ENCODE measurements at places on chromosomes 5 and 9.
A peak's percentile ranks its signal among the peaks of the same experiment; 100 is the strongest.

GRCh38 chr5:77599679-77600078 is 38.8 kb downstream of the OTP start:
- no peak for DNase-seq

- DNase-seq, result no peak
Measured at GRCh38 chr5:68376935-68377334, 161.4 kb downstream of the PIK3R1 start.

DNA sequence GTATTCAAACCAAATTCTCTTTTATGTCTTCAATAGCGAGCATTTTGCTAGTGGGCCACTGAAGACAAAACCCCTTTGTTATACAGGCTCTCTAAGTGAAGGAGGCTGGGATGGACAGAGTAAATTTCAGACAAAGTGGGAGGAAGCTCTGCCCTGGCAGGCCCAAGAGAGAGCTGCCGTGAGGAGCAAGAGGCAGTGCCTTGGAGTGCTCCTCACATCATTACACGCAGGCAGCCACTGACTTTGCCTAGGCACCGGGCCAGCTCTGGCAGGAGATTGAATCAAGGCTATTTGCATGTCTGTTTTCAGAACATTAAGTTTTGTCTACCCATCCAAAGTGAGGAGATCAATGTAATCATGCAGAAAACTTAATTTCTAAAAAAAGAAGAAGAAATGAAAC is 167.7 kb downstream of the CCDC192 start:
- DNase-seq, result no peak

DNA sequence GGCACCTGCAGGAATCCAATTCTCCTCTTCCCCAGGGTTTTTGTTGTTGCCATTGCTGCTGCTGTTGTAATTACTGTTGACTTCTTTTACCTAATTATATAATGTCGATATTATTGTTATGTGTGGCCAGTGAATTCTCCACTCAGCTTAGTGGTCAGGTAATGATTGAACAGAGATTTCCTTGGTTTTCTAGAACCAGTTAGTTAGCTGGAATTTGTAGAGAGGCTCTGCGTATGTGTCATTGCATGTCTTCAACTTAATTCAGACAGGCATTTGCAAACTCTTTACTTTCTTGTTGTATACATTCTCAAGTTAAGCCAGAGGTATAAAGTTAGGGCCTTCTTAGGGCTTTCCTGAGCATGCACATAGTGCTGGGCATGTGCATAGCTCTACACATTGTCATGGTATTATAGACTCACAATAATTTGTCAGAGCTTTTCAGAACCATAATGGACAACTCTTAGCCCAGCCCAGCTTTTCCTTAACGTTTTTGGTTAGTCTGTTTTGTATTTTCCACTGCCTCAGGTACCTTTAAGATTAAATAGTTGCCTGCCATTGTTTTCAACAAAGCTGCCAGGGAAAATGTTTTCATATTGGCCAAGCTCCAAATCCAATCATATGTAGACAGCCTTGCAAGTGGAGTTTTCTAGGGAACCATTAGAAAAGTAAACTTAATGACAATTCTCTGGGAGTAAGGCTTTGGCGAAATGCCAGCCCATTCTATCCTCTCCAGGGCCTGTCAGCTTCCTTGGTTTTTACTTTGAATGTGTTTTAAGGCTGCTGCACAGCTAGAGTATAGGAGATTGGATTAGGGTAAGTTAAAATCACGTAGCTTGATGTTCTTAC is 68.1 kb downstream of the UBE2R2 start:
- DNase-seq, result peak; percentile 53

DNA sequence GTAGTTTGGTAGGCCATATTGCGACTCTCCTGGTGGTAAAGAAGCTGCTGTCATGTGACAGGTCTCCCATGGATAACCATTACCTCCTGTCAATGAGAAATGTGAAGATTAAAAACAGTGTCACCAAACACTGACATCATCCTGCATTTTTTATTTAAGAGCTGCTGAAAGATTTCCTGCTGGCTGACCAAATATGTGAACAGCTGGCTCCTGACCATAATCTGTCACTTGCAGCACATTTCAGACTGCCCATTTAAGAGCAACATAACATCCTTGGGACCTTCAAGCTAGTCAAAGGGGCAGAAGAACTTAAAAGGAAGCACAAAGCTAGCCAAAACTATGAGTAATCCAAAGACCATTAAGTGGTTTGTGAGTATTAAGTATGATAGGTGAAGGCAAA is 288.0 kb downstream of the IZUMO3 start:
- DNase-seq, result peak; percentile 80

GRCh38 chr5:7474821-7475403 is 79.0 kb downstream of the ADCY2 start:
- DNase-seq, result no peak

DNA sequence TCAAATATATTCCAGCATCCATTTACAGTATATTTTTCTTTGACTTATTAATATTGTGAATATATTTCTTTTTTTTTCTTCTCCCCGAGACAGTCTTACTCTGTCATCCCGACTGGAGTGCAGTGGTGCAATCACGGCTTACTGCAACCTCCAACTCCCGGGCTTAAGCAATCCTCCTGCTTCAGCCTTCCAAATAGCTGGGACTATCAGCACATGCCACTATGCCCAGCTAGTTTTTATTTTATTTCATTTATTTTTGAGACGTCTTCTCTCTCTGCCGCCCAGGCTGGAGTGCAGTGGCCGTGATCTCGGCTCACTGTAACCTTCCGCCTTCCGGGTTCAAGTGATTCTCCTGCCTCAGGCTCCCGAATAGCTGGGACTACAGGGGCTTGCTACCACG is 7.4 kb upstream of the GLIPR2 start:
- no peak for DNase-seq

- DNase-seq, result peak; percentile 99
Measured at GRCh38 chr5:153629027-153629895, 138.8 kb downstream of the GRIA1 start.

- DNase-seq, result no peak
Measured at GRCh38 chr9:3857091-3857490, 331.3 kb upstream of the RFX3 start.

DNA sequence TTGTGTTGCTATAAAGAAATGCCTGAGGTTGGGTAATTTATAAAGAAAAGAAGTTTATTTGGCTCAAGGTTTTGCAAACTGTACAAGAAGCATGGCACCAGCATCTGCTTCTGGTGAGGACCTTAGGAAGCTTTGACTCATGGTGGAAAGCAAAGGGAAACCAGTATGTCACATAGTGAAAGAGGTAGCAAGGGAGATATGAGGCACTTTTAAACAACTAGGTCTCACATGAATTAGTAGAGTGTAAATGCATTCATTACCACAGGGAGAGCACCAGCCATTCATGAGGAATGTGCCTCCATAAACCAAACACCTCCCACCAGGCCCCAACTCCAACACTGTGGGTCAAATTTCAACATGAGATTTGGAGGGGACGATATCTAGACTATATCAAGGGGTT is 40.8 kb downstream of the OR2Y1 start:
- DNase-seq, result no peak

- no peak for DNase-seq
Measured at GRCh38 chr9:13990331-13990730, 323.6 kb downstream of the NFIB start.

All from fibroblast of skin of right biceps (primary cell).